ENCODE measurements at places on chromosomes 11 and 22. TPM values are rescaled to one million over a fixed set of nuclear protein-coding genes. Genes with fewer than 3 reads are reported as not detected.

Gene C22orf42
- total RNA-seq, result 4.6 TPM

Gene KRTAP5-7
- total RNA-seq, result not detected

GRCh38 chr11:44911029-44911814 is 39.5 kb downstream of the TP53I11 start:
- H3K27me3 ChIP-seq, result no peaks in the 10 kb centered on the region
- no peaks in the 10 kb centered on the region for H3K36me3 ChIP-seq
- peak; percentile 88 for DNase-seq
- peak overlapping the region; percentile 34 for H3K4me3 ChIP-seq
- H3K27ac ChIP-seq, result peak overlapping the region; percentile 43

DNA sequence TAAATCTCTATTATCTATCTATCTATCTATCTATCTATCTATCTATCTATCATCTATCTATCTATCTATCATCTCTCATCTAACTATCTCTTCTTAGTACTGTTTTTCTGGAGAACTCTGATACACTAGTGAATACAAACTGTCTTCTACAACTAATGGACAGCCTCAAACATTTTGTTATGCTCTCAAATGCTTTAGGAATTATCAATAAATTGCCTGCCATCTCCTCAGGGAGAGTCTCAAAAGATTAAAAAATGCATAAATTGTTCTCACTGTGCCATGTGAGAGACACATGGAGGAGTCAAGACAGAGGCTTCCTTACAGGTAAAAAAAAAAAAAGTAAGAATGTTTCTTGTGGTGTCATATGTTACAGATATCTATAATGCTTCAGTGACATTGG is at the start of gene OR8K3:
TSS of gene OR8K3 (plus strand) at position 301 of the 400 bp plus-strand sequence. CDS start 3,163 bp downstream, outside the sequence.
- no peak for DNase-seq
- no peaks in the 10 kb centered on the region for H3K36me3 ChIP-seq
- H3K4me1 ChIP-seq, result no peaks in the 10 kb centered on the region
- H3K27ac ChIP-seq, result no peak within 1 kb of the TSS
- no peaks in the 10 kb centered on the region for H3K27me3 ChIP-seq
- H3K4me3 ChIP-seq, result no peak within 1 kb of the TSS

DNA sequence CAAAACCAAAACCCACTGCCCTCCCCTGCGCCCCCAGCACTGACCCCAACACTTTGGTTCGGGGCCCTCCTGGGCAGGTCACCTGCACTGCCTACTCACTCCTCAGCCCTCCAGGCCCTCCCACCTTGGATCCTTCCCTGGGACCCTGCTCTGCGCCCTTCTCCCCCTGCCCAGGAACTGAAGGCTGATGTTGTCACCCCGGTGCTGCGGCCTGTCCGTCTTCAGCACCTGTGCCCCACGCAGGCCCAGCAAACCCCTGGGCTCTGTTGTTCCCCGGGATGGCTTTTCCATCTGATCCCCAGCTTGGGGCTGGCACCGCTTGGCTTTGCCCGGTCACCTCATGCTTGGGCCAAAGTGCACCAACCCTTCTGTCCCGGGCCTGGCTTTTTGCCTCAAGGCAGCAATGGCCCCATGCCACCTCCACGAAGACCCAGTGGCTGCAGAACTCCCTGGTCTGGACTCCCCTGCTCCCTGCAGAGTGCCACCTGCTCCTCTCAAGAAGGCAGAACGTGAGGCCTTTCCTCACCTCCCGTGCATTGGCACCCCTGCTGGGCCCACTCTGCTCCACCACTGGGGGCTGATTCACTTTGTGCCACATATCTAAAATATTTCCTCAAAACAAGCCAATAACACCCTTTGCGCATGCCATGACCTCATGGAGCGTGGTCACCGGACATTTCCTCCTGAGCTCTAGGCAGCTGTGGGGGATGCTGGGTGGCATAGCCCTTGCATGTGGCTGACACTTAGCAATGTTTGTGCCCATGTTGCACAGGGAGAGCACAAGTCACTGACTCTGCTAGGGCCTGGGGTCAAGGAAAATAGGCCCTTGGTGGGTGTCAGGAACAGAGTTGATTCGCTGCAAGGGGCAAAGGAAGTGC is 8.8 kb downstream of the PPM1F start:
- no peak for DNase-seq
- H3K27ac ChIP-seq, result no peak overlapping the region
- no peaks in the 10 kb centered on the region for H3K27me3 ChIP-seq
- H3K36me3 ChIP-seq, result peaks cover 4% of the 10 kb centered on the region
- peaks cover 32% of the 10 kb centered on the region for H3K4me1 ChIP-seq

DNA sequence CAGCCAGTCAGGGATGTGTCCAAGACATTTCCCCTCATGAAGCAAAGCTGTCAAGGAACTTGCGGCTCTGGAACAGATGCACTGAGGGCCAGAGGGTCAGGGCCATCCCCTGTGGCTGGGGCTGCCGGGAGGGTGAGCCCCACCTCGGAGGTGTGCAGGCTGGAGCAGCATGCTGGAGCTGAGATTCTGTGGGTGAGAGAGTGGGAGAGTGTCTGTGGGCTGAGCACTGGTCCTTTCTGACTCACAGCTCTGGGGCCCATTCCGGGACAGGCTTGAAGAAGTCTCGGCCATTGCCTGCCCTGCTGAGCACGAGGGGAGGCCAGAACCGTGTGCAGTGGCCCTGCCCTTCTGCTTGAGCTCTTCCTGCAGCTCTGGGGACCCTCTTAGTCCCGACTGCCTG is 2.1 kb downstream of the OMP start:
- DNase-seq, result no peak
- peaks cover 4% of the 10 kb centered on the region for H3K4me1 ChIP-seq
- no peak overlapping the region for H3K27ac ChIP-seq
- H3K27me3 ChIP-seq, result no peaks in the 10 kb centered on the region
- H3K36me3 ChIP-seq, result no peaks in the 10 kb centered on the region

DNA sequence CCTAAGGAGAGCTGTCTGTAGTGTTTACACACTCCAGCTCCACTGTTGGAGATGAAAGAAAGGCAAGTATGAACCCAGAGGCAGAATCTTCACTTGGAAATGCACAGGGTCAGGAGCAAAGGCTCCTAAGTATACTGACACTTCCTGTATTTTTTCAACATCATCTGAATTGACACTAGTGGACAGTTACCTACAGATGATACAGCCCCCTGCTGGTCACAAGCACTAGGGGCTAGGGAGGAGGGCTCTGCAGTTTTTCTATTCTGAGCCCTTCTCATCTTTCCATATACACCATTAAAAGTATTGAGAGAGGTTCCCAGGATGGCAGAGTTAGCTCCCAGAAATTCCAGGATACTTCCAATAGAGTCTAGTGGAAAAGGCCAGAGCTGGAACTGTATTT is 290.3 kb upstream of the API5 start:
- DNase-seq, result no peak
- H3K4me3 ChIP-seq, result no peak overlapping the region
- H3K36me3 ChIP-seq, result no peaks in the 10 kb centered on the region

DNA sequence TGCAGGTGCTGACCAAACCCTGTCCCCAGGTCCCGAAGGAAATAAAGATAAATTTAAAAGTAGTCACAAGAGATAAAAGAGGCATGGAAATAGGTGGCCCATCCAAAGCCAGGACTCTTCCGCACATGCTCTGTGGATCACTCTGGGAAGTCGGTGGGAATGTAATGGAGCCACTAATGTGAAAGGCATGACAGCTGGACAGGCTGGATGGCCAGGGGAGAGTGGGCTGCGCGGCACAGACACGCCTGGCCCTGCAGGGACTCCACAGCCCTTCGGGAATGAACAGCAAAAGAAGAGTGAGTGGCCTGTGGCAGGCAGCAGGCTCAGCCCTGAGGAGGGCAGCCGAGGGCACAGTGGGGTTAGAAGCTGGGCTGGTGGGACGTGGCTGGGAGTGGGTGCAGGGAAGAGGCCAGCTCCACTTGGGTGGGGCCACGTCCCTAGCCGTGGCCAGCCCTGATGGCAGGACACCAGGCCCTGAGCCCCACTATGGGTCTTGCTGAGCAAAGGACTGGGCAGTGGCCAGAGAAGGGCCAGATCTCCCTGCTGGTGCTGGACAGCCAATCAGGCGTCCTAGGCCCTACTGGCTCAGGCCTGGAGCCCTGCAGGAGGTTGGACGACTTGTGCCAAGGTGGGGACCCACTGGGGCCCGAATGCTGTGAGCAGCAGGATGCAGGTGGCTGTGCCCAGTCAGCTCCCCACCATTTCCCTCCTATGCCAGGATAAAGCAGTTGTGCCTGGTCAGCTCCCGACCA is 31.3 kb upstream of the GNB1L start:
- no peak overlapping the region for H3K27ac ChIP-seq
- peaks cover 1% of the 10 kb centered on the region for H3K27me3 ChIP-seq
- no peak for DNase-seq
- H3K4me3 ChIP-seq, result no peak overlapping the region

DNA sequence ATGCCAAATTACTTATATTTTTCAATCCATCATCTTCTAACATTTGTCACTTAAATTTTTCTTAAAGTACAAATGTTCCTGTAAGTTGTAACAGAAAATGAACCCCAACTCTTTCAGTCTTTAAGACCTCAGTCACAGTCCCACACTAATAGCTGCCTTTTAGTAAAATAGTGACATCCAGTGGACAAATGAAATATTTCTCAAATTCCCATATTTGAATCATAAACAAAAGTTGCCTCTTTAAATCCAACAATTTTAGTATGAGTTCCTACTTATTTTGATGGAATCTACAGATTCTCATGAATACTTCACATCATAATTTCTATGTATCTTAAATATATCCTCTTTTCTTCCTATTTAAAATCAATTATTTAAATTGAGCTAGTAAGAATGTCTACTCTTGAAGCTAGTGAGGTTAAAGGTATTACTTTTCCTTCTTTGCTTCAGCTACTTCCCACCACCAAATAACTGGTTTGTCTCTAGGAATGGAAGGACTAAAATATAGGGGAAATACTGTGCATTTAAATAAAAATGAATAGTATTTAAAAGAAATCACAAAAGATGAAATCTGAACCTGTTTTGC is 9.2 kb downstream of the LIN7C start:
- H3K36me3 ChIP-seq, result peaks cover 12% of the 10 kb centered on the region
- DNase-seq, result no peak
- H3K27me3 ChIP-seq, result no peaks in the 10 kb centered on the region
- H3K4me1 ChIP-seq, result no peaks in the 10 kb centered on the region
- no peak overlapping the region for H3K27ac ChIP-seq

DNA sequence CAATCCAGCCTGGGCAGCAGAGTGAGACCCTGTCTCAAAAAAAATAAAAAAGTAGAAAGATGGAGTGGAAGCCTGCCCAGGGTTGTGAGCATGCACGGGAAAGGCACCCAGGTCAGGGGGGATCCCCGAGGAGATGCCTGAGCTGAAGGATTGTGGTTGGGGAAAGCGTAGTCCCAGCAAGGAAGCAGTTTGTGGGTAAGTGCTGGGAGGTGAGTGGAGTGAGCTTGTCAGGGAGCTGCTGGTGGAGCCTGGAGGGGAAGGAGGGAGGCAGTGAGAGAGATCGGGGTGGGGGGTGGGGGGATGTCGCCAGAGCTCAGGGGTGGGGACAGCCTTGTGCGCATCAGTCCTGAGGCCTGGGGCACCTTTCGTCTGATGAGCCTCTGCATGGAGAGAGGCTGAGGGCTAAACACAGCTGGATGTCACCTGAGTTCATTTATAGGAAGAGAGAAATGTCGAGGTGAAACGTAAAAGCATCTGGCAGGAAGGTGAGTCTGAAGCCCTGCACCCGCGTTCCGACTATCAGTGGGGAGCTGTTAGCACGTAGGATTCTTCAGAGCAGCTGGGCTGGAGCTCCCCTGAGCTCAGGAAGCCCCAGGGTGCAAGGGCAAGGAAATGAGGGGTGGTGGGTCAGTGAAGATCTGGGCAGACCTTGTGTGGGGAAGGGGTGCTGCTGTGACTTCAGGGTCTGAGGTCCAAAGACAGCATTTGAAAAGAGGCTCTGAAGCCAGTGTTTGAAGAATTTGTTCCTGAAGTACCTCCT is 10.2 kb downstream of the TMEM121B start:
- H3K36me3 ChIP-seq, result no peaks in the 10 kb centered on the region
- H3K4me1 ChIP-seq, result no peaks in the 10 kb centered on the region
- DNase-seq, result no peak
- no peak overlapping the region for H3K27ac ChIP-seq
- H3K4me3 ChIP-seq, result no peak overlapping the region
- H3K27me3 ChIP-seq, result peaks cover 1% of the 10 kb centered on the region

DNA sequence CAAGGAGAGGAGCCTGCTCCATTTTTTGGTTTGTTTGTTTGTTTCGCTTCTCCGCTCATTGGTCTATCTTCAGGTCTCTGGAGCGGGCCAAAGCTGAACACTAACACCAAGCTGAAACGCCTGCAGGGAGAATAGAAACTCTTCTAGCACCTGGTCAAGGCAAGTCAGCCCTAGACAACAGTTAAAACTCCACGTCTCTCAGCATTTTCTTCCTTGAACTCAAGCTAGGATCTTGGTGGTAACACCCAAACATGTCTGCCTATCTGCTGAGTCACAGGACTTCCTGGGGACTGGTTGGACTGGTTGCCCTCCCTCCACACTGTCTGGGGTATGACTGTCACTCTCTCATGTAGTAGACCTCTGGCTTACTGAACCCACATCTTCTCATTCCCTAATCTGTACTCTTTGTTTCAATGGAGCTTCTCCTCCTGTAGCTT is 23.9 kb upstream of the RBFOX2 start:
- H3K36me3 ChIP-seq, result no peaks in the 10 kb centered on the region
- peak overlapping the region; percentile 58 for H3K4me3 ChIP-seq
- H3K27me3 ChIP-seq, result no peaks in the 10 kb centered on the region
- DNase-seq, result no peak
- peak overlapping the region; percentile 95 for H3K27ac ChIP-seq

DNA sequence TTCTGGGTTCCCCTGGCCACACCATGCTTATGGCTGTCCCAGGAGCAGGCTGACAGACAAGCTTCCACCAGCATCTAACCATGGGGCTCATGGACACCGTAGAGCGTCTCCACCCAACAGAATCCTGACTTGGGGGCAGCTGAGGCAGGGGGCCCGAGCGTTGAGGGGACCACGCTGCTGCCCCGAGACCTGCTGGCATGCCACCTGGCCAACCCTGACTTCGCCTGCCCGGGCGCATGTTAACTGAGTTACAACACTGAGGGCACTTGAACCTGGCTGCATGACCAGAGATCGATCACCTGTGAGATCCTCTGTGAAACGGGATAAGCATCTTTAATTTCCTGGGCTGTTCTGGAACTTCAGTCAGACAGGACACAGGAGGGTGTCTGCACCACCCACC is 13.7 kb downstream of the PPM1F start:
- H3K27ac ChIP-seq, result peak overlapping the region; percentile 94
- peaks cover 35% of the 10 kb centered on the region for H3K4me1 ChIP-seq
- H3K4me3 ChIP-seq, result peak overlapping the region; percentile 90
- DNase-seq, result no peak

- H3K36me3 ChIP-seq, result no peaks in the 10 kb centered on the region
- H3K27ac ChIP-seq, result no peak overlapping the region
- no peak overlapping the region for H3K4me3 ChIP-seq
- no peaks in the 10 kb centered on the region for H3K4me1 ChIP-seq
- peaks cover 2% of the 10 kb centered on the region for H3K27me3 ChIP-seq
- DNase-seq, result no peak
These were observed 3.7 kb downstream of the OR8B2 start for GRCh38 chr11:124380585-124380984.

- H3K4me1 ChIP-seq, result peaks cover 12% of the 10 kb centered on the region
- peaks cover 77% of the 10 kb centered on the region for H3K27me3 ChIP-seq
- no peaks in the 10 kb centered on the region for H3K36me3 ChIP-seq
- DNase-seq, result no peak
- no peak overlapping the region for H3K27ac ChIP-seq
These were observed 7.8 kb downstream of the DSCAML1 start for GRCh38 chr11:117789241-117789640.

Data from type B pancreatic cell (in vitro differentiated cells).